ENCODE measurements at places on chromosomes 1 and 21.

DNA sequence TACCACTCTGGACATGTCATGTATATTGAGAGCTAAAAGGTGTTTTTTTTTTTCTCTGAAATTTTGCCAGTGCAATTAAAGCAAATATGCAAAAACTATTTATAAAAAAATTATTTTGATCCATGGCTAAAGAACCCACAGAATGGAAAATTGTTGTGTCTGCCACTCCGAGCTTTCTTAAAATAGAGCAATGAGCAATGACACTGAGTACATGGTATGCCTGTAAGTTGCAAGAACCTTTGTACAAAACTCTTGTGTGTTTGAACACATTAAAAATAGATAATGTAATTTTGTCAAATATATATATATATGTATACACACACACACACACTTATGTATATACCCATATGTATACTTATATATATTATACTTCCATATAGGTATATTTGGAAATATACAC is 1530.9 kb upstream of the B3GALT2 start:
- no peak for DNase-seq

DNA sequence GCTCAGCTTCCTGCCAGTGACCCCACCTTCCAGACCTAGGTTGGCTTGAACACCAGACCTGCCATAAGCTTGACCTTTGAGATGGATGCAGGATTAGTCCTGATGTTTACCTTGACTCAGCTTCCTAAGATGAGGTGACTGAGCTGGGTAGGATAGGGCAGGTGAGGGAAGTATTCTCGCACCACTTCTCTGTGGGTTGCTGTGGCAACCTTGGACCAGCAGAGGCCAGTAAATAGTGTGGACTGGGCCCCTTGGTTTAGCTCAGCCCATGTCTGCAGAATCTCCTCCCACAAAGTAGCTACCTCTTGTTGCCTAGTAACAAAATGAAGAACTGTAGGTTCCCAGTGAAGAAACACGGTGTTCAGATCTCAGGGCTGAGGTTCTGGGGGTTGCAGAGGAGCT is 8.4 kb downstream of the RPS6KA1 start:
- peak; percentile 64 for DNase-seq

DNA sequence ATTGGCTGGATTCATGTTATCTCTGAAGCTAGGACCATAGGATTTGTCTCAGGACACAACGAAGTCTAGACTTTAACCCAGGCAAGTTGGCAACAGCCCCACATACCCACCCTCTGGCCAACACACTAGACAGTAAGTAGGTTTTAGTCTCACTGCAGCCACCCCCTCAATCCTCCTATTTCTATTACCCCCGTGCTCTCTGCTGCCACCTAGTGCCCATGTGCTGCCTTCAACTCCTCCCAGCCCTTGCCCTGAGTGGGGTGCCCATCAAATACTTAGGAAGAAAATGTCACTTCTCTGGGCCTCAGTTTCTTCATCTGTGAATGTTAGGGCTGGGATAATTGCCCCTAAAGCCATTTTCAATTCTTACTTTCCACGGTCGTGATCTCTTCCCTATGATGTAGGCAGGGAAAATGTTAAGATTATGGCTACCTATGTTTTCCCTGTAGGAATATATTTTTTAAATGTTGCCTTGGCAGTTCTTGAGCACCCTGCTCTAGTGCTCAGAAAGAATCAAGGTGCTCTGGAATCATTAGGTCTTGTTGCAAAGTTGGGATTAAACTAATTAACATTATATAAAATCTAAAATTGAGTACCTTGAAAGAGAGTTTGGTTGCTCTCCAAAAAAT is 213.0 kb downstream of the LMX1A start:
- DNase-seq: peak; percentile 74

DNA sequence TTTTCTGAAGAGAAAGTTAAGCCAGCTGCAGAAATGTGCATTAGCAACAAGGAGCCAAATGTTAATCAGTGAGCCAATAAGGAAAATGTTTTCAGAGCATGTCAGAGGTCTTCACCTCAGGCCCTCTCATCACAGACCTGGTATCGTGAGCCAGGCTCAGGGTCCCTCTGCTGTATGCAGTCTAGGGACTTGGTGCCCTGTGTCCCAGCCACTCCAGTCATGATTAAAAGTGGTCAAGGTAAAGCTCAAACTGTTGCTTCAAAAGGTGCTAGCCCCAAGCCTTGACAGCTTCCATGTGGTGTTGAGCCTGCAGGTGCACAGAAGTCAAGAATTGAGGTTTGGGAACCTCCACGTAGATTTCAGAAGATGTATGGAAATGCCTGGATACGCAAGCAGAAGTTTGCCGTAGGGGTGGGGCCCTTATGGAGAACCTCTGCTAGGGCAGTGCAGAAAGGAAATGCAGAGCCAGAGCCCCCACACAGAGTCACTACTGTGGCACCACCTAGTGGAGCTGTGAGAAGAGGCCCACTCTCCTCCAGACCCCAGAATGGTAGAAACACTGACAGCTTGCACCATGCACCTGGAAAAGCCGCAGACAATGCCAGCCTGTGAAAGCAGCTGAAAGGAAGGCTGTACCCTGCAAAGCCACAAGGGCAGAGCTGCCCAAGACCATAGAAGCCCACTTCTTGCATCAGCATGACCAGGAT is 1128.7 kb downstream of the AMY1C start:
- no peak for DNase-seq

- DNase-seq: peak; percentile 38
Measured at GRCh38 chr1:181101581-181102226, 13.2 kb downstream of the IER5 start.

DNA sequence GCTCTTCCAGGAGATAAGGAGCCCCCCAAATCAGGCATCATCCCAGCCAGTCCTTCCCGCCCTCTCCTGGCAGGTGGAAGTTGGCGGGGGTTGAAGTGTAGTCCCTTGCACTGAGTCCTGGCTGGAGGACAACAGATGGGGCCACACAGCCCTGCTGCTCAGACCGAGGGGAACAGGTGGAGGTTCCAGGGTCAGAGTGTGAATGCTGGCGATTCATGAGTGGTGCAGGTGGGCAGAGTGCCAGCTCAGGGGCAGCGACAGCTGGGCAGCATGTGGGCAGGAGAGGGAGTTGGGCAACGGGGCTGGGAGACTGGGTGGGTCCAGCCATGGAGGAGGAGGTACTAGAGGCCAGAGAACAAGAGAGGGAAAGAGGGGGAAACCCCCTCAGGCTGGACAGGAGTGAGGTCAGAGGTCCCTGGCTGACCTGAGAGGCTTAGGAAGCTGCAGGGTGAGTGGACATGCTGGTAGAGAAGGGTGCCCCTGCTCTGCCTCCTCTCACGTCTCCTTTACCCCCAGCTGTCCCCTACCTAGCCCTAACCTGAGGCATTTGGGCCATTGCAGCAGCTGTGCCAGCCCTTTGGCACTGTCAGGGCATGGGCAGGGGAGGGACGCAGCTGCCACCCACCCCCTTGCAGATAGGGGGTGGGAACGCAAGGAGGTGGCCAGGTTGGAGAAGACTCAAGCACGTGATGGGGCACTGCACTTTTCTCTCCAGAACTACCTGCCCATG is 11.3 kb upstream of the ADORA1 start:
- DNase-seq: no peak

DNA sequence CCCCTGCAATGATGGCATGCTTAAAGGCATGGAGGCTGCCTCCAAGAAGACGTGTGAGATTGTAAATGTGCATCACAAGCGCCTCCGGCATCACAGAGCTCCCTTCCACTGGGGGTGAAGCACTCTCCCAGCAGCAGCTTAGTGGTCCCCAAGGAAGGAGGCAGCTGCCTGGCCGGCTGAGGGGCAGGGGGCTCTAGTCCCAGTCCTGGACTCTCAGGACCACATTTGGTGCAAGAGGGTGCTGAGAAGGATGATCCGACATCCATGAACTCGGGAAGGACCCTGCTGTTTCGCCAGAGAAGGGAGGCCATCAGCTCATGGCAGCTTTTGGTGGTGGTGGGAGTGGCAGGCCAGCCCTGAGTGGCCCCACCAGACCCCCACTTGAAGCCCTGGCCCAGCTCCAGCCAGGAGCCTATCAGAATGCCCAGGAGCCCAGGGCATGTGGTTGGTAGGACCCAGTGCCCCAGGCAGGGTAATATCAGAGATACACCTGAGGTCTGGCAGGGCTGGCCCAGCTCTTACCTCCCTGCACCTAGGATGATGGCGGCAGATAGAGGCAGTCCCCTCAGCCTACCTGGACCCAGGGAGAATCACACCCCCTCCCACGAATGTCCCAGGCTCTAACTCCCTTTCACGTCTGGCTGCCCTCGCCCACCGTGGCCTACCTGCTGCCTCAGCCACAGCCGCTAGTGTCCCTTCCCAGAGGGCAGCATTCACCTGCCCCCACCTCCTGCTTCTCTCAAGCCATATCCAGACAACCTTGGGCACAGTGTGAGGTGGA is 2.4 kb upstream of the WNT9A start:
- no peak for DNase-seq

DNA sequence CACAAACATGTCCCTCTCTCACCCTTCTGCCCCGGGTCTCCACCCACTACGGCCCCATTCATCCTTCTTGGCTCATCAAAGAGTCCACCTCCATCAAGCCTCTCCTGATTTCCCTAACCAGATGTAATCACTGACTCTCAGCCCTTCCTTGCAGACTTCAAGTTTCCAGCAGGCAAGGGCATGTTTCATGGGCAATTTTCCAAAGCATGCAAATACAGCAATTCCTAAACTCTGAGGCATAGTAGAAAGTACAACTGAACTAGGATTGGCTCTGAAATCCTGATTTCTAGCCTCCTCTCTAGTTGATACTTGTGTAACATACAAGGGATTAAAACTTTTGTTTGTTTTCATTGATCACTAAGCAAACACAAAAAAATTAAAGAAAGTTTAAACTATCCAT is 109.1 kb upstream of the GADD45A start:
- DNase-seq: no peak

- DNase-seq: no peak
Measured at GRCh38 chr1:23660671-23661070, 30.9 kb upstream of the RPL11 start.

- peak; percentile 57 for DNase-seq
Measured at GRCh38 chr1:201346337-201346939, 31.0 kb downstream of the TNNT2 start.

DNA sequence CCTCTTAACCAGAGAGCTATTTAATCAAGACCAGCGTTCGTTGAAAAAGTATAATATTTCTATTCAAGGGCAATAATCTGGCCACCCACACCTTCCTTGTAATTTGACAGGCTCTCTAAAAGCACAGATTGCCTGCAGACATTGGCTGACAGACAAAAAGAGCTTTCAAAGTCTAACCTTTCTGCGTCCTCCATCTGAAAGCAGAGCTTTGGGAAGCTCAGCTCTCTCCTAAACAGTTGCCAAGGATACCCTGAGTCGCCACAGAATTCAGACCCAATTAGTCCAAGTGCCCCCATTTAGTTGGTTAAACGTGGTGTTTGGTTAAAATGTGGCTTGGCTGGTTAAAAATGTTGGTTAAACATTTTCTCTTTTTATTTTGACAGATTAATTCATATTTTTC is 33.7 kb upstream of the PLA2G2C start:
- DNase-seq: no peak

DNA sequence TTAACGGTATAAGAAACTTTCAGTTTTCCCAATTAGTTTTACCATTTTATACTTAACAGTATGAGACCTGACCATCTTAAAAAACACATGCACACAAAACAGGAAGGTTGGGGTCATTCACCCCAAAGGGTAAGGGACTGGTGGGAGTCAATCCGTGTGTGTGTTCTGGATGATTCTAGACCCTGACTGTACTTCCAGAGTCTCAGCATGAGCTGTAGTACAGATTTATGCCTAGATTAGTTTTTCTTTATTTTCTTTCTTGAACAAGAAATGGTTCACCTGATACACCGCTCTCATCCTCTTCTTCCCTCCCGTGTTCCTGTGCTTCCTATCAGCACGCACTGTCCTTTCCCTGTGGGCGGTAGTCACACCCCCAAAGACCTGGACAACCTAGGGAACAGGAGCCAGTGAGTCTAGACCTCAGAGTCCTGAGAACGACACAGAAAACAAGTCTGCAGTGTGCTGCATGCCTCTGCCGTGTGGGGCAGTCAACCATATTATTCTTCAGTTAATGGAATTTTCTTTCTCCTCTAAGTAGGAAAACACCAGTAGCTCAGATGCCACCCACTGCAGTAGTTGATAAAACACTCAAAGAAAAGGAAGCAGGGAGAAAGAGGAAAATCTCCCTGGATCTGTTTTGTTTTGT is 38.9 kb upstream of the MRPS6 start:
- DNase-seq: no peak

GRCh38 chr1:65265651-65266351 is 43.5 kb upstream of the DNAJC6 start:
- DNase-seq: no peak

DNA sequence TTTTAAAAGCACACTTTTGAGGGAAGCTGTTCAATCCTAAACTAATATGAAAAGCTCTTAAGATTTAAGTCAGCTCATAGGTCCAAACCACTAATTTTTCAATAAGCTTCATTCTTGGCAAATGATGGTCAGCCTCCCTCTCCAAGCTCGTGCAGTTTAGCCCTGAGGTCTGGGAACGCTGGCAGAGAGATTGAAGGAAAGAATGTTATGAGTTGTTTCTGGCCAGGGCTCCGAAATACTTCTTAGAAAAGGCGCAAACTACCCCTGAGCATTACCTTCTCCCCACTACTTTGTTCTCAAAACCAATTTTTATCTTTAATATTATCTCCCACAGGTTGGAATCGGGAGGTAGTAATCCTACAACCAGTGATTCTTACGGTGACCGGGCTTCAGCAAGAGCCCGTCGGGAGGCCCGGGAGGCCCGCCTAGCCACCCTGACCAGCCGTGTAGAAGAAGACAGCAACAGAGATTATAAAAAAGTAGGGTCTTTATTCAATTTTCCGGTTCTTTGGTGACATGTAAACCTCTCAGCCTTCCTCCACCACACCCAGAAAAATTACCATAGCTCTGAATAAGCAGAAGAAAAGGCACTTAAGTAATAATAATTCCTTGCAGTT is 147.7 kb downstream of the SYT2 start:
- DNase-seq: no peak

GRCh38 chr1:116471241-116471640 is 98.2 kb downstream of the ATP1A1 start:
- DNase-seq: peak; percentile 77

DNA sequence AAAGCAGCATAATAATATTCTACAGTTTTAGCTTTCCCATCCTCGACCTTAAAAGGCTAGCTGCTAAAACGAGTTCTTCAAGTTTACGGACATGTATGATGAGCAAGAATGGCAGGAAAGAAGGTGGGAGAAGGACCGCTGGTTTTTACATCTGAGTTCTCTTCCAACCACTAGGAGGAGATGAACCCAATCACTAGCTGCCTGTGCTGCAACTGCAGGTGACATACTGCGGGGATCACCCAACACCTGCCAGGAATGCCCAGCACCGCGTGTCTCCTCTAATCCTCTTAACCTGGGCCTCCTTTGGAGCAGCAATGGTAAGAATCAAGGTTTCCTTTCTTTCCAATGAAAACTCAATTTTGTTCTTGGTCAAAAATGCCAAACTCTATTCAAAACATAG is 23.5 kb downstream of the TOR3A start:
- DNase-seq: peak; percentile 58

- no peak for DNase-seq
Measured at GRCh38 chr1:82899017-82899416, 1098.3 kb downstream of the ADGRL2 start.
